Stimulated activated CD8-positive, alpha-beta memory T cell treated with anti-CD3 and anti-CD28 coated beads, Interleukin-7, amount 100 ng/mL, for 1 hour (primary cell): ENCODE measurements at places on chromosomes 4 and X.

- no peak for DNase-seq
These were observed 127.9 kb downstream of the SLC39A8 start for GRCh38 chr4:102217345-102217744.

DNA sequence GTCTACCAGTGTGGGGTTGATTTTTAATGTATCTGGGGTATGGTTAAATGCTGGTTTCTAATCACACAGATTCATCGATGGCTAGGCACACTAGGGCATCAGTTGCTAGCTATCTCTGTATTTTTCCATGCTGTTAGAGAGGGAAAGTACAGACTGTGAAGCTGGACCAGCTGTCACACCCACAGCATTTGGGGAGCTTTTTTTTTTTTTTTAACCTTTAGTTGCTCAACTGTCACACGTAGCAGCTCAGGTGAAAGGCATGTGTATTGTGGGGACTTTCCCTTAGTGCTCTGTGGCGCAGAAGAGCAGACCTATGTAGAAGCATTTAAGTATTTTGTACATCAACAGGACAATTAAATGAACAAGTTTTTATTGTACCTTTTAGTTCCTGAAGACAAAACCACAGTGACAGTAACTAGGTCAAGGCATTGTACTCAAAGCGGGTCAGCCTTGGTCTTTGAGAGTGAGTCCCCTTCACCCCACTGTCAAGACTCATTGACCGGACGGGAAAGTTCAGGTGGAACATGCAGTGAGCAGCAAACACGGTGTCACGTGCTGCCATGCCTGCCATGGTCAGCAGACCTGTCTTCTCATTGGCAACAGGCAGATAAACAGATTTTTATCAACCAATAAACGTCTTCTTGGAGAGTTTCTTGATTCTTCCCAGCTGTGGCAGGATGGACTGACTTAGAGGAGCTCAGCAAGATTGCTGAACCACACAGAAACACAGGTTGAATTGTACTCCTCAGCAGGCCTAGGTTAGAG lies 65.3 kb downstream of the CASP3 start:
- DNase-seq = no peak

GRCh38 chr4:164937576-164938270 lies 39.7 kb downstream of the TRIM61 start:
- DNase-seq = no peak

DNA sequence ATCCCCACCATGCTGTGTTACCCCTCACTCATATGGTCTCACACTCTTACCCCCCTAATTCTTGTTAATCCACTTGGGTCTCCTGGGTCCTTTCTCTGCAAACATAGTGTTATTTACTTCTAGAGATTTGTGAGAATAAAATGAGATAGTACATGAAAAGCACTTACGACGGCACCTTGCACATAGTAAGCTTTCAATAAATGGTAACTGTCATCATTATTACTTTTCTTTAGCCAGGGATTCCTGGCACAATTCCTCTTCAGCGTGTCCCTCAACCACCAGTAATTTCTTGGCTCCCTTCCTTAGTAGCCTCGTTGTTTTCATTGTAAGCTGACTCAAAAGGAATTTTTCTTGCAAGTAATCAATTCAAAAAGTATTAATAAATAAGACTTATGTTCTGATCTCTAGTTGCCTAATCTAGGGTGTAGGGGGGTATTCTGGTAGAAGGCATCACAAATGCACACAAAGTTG lies 30.1 kb upstream of the RBMX start:
- DNase-seq = no peak

GRCh38 chr4:151584101-151584500 lies 175.1 kb downstream of the FHIP1A start:
- DNase-seq = no peak

DNA sequence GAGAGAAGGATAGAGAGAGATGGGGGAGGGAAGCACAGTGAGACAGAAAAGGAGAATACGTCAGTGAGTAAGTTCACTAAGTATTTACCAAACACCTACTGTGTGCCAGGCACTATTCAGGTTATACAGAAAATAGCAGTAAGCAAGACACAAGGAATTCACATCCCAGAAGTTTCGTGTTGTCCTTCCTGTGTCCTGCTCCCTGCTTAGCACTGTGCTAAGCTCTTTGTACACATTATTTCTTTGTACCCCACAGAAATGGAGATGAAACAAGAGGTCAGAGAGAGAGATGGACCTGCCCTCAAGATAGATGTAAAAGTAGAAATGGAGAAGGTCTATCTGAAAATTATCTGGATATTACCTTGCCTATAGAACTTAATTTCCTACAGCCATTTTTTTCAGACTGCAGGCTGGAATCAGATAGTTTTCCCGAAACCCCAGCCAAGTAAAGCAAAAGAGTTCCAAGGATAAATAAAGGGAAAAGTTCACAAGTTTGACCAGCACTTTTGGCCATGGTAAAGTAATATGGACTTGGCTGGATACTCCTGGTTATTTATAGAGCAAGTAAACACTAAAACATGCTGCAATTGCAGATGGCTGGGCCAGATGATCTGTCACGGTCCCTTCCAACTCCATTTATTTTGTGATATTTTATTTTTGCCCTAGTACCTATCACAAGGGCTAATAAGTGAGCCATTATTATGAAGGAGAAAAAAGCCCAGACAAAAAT lies 353.7 kb upstream of the SLC7A11 start:
- DNase-seq = no peak

- no peak for DNase-seq
These were observed 39.7 kb downstream of the RASGEF1B start for GRCh38 chr4:81431971-81432370.

DNA sequence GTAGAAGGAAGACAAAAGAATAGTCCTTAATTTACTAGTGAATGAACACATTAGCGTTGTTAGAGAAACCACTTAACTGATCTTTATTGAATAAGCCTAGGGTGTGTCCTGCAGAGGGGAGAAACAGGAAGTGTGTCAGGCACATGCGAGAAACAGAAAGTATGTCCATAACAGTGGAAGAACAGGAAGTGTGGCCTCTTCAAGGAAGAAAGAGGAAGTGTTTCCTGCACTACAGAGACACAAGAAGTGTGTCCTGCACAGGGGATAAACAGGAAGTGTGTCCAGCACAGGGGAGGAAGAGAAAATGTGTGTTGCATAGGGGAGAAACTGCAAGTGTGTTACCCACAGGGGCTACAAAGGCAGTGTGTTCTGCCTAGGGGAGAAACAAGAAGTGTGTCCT lies 539.6 kb upstream of the PRKX start:
- DNase-seq = no peak

DNA sequence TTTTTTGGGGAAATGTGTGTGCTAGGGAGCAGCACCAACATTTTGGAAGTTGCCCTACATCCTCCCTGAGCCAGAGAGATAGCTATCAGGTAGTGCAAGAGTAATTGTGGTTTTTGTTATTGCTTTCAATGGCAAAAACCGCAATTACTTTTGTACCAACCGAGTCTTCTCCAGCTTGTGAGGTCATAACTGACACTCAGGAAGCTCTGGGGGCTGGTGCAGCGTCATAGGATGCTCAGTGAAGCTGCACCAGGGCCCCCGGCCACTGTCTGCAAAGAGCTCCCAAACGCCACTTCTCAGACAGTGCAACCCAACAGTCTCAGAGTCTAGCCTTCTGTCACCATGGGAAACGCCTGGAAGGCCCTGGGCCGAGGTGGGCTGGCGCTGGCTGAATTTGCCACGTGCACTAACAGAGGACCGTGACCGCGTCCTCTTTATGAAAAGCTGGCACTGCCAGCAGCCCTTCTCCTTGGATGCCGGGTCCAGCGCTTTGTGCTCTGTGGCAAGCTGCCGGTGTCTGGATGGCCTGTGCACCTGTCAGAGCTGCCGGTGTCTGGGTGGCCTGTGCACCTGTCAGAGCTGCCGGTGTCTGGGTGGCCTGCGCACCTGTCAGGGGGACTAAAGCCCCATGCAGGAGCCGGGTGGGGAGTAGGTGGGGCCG lies 19.4 kb downstream of the SH3TC1 start:
- no peak for DNase-seq

DNA sequence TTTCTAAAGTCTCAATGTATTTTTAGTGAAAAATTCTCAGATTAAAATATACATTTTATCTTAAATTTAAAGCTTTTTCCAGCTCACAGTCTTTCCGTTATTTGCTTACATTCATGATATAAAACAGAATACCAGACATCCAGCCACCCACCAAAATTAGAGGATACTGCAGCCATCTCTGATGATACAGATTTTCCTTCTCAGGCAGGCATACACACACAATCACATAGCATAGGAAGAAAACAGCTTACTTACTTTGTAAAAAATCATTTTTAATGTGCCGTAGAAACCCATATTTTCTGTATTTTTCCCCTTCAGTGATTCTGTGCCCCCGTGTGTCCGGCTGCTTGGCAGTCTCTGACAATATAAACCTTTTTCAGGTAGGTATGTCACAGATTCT lies 183.7 kb downstream of the FBXW7 start:
- DNase-seq = no peak

DNA sequence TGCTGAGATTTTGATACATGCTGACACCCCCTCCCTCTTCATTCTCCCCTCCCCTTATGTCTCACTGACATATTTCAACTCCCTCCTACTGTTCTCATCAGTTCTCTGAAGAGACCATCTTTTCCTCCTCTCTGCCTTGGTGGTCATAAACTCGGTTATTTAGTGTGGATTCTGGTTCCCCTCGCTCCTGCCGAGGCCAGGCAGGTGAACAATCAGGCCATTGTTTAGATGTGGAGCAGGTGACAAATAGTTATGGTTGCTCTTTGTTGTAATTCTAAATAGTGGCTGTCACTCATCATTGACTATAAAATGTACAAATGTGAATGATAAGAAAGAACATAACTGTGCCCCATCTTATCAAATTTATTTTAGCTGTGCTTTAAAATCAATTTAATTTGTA lies 324.6 kb downstream of the BCOR start:
- DNase-seq = no peak

GRCh38 chr4:62135565-62136156 lies 935.5 kb downstream of the ADGRL3 start:
- DNase-seq = no peak

- DNase-seq = no peak
These were observed 479.5 kb upstream of the AGA start for GRCh38 chr4:177921715-177922114.

DNA sequence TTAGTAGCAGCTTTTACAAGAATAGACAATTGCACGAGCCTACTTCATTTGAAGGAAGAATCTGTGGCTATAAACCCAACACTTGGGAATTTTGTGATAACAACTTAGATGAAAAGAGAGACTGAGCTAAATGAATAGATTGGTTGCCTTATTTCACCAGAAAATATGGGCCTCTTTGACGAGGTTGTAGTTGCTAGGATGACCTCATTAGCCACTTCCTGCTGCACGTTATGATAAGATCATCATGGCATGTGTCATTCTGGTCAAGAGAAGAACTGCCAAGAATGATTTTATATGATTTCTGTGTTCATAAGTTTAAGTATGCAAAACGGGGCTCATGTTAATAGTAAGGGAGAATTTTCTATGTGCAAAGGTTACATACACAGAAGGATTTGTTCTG lies 321.9 kb upstream of the GIMD1 start:
- no peak for DNase-seq

- no peak for DNase-seq
These were observed 53.1 kb downstream of the NAA11 start for GRCh38 chr4:79272761-79273160.

- no peak for DNase-seq
These were observed 157.1 kb upstream of the FTHL17 start for GRCh38 chrX:31228909-31229308.

DNA sequence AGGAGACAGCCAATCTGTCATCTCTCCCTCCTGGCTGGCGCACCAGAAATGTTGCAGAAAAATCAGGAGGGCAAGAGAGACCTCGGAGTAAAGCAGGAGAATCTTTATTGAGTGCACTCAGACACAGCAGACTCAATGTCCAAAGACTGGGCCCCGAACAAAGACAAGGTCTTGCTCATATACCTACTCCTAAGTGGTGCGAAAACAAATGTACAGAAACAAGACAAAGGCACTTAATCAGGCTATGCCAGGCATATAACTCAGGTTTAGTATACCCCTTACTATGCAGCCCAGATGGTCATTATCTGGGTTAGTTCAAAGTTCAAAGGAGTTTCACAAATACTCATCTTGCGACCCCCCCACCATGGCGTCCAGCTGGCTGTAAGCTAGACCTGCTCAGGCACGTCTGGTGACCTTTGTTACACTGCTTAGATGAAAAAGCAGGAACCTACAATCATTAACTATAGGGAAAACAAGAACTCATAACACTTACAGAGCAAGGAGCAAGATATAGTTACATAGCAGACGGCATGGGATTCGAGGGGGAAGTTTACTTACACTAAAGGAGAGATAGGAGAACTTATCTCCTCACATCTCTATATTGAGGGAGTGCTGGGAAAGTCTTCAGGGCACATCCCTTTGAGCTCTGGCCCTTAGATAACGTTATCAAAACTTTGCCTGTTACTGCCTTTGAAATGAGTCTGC lies 27.5 kb downstream of the SULT1E1 start:
- no peak for DNase-seq

DNA sequence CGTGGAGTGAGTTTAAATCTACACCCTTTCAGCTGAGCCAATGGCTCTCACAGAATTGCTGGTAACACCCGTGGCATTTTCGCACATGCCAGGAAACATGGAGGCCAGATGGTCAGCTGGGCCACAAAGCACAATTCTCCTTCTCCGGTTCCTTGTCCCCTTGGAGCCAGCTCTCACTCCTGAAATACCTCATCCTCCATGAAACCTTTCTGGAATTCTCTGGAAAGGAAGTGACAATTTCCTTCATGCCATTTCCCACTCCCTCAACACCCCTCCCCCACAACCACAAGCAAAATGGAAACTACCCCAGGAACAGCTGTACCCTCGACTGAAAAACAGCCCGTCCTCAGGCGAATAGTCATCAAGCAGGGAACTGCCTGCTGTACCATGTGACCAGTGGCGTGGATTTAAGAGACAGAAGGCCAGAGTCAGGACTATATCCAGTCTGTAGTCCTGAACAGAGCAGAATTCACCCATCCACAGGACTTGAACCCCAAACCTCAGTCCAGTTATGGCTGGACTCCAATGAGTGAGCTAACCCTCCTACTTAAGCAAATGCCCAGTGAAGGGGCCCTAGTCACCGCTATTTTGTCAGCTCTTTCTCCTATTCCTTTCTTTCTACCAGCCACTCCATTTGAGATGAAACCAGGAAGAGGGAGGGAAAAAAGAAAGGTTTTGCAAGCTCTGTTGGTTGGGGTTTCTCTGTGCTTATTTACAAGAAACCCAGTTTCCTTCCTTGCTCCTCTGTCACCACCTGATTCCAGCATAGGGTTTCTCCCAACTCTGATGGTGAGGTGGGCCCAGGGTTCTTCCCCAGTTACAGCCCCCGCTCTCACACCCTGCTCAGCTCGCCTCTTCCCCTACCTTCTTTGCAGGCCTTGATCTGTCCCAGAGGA lies 24.5 kb downstream of the ELF4 start:
- no peak for DNase-seq

GRCh38 chrX:16633754-16634153 lies 16.2 kb upstream of the S100G start:
- no peak for DNase-seq

- DNase-seq = no peak
These were observed 226.1 kb downstream of the COX18 start for GRCh38 chr4:72843466-72843865.

GRCh38 chrX:136531951-136532350 lies at the start of gene VGLL1:
Gene VGLL1, plus strand, starts transcription at chrX:136532215. Its CDS starts 3,806 bp downstream, at chrX:136536021.
- DNase-seq = no peak
